PC-3 (cell line): ENCODE measurements at places on chromosomes 12 and 14. TPM values are rescaled to one million over a fixed set of nuclear protein-coding genes. Genes with fewer than 3 reads are reported as not detected.

NTF3 gene
- total RNA-seq: not detected in 2 replicates

PLD4 gene
- 0.04 TPM in 1 of 2 replicates, not detected in the other for total RNA-seq

C1R gene
- total RNA-seq: 4.4 and 9.6 TPM in 2 replicates

CINP gene
- 76.9 and 83.6 TPM in 2 replicates for total RNA-seq

EID3 gene
- total RNA-seq: 9.8 and 12.0 TPM in 2 replicates

DIO3 gene
- 4.9 and 5.8 TPM in 2 replicates for total RNA-seq

C14orf180 gene
- not detected in 2 replicates for total RNA-seq

GLIPR1 gene
- total RNA-seq: 21.3 and 22.2 TPM in 2 replicates

PTGER2 gene
- total RNA-seq: 4.6 and 4.7 TPM in 2 replicates

PRICKLE1 gene
- 16.2 and 17.2 TPM in 2 replicates for total RNA-seq

ACSM4 gene
- not detected in 2 replicates for total RNA-seq

DACT1 gene
- 0.40 and 1.8 TPM in 2 replicates for total RNA-seq

CIROP gene
- total RNA-seq: not detected in 2 replicates

ASCL1 gene
- total RNA-seq: not detected in 2 replicates

SMIM41 gene
- total RNA-seq: not detected in 2 replicates

CGRRF1 gene
- 31.3 and 31.5 TPM in 2 replicates for total RNA-seq

BICDL1 gene
- 3.6 and 5.8 TPM in 2 replicates for total RNA-seq

ASB2 gene
- total RNA-seq: 0.12 and 0.22 TPM in 2 replicates

PACS2 gene
- 56.0 and 62.0 TPM in 2 replicates for total RNA-seq

C14orf132 gene
- total RNA-seq: 0.06 TPM in 1 of 2 replicates, not detected in the other

GLIPR1L1 gene
- not detected in 2 replicates for total RNA-seq

CKAP4 gene
- 76.3 and 99.1 TPM in 2 replicates for total RNA-seq

KRT78 gene
- 0.12 and 0.15 TPM in 2 replicates for total RNA-seq

KLRB1 gene
- total RNA-seq: not detected in 2 replicates
